ENCODE measurements at places on chromosomes 1 and 21. TPM values are rescaled to one million over a fixed set of nuclear protein-coding genes. Genes with fewer than 3 reads are reported as not detected.

RGS18 gene
- total RNA-seq = 2.7 TPM

TMEM125 gene
- not detected for total RNA-seq

GRCh38 chr21:45584786-45585185 is 42.5 kb upstream of the SLC19A1 start:
- DNase-seq = peak; percentile 65

- DNase-seq = no peak
Measured at GRCh38 chr1:236151739-236152424, 9.5 kb downstream of the GPR137B start.

GRCh38 chr1:97783751-97784150 is 137.1 kb downstream of the DPYD start:
- DNase-seq = no peak

GRCh38 chr1:172453607-172454006 is 9.7 kb upstream of the PIGC start:
- DNase-seq = no peak

Measured in posterior vena cava (tissue), 2 donors.